Memory B cell (primary cell): ENCODE measurements at places on chromosomes 13 and 19.
A peak's percentile ranks its signal among the peaks of the same experiment; 100 is the strongest.

DNA sequence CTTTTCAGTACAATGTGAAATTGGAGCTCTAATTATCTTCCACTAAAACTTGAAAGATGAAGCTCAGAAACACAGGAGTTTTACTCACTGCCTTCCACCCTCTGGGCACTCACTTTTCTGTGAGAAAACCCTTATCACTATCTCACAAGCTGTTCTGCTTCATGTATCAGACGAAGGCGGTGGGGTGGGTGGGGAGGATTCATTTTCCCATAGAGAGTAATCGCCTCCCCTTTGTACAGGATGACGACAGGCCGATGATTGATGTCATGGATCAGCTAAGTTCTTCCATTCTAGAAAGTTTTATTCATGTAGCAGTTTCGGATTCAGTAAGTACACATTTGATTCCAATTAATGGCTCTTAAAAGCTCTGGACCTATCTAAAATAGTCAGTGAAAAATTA lies 139.9 kb downstream of the ZAR1L start:
- DNase-seq, result no peak

GRCh38 chr13:113231306-113232207 lies 22.1 kb downstream of the CUL4A start:
- DNase-seq, result no peak

DNA sequence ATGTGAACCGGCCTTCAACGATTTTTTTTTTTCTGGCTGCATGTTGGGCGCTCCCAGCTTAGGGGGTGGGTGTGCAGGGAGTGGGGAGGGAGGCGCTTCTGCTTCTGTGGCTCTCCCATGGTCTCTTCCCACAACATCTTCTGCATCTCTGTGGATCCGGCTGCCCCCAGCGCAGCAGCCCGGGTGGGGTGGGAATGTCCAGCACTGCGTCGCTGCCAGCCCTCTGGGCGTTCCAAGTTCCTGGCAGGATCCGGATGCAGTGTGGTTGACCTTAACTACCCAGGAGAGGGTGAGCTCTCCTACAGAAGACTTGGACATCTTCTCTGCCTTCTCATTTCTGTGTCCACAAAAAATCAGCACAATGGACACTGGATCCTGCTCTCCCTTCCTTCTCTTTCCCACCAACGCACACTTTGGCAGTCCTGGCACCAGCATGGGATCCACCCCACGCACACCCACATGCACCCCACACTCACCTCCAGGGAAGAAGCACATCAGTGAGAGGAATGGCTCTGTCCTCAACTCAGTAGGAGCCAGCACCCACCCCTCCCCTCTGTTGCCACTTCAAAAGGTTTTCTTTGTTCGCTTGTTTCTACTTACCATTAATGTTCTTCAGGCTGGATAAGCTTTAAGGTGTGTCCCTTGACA lies 177.3 kb downstream of the COL4A1 start:
- no peak for DNase-seq

GRCh38 chr13:75907044-75907443 lies 270.9 kb downstream of the LMO7 start:
- no peak for DNase-seq

- no peak for DNase-seq
These were observed 22.9 kb upstream of the ZNF724 start for GRCh38 chr19:23273022-23273589.

DNA sequence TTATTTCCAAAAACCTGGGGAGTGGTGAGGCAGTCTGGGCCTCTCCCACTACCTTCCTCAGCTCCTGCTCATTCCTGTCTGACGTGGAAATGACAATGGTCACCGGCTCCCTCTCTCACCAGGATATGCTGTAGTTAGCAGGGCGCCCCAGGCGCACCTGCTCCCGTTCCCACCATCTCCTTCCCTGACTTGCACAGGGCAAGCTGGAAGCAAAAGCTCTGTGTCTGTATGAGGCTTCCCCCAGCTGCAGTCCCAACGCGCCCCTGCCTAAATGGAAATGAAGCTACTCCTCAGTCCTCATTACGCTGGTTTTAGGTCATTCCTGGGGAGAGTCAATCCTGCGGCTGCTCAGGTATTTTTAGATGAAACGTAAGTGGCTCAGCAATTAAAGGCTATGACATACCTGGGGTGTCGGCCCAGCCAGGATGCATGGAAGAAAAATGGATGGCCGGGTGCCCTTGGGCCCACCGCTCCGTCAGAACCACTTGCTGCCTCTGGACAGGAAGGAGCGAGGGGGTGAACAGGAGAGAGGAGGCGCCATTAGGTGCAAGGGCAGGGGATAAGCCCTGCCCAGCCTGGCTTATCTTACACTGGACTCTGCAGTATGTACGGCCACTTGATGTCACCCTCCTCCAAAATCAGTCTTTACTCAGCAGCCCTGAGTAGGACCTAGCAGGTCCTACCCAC lies 32.4 kb downstream of the DHRS12 start:
- DNase-seq, result no peak

DNA sequence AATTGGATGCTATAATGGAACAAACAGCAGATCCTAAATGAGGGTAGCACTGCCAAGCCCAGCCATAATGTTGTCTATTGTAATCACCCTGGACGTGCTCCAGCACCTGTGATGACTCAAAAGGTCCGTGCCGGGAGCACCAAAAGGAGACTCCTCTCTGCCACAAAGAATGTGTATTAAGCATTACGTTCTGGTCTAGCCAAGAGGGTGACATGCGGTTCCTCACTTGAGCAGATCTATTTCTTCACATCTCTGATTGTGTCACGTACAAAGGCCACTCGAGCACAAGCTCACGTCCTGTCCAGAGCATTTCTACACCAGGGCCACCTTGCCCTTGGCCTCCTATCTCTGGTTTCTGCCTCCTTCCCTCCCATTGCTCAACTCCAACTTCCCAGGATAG lies 219.9 kb upstream of the IRS2 start:
- no peak for DNase-seq

GRCh38 chr13:52615812-52616211 lies 26.4 kb upstream of the HNRNPA1L2 start:
- DNase-seq, result no peak

DNA sequence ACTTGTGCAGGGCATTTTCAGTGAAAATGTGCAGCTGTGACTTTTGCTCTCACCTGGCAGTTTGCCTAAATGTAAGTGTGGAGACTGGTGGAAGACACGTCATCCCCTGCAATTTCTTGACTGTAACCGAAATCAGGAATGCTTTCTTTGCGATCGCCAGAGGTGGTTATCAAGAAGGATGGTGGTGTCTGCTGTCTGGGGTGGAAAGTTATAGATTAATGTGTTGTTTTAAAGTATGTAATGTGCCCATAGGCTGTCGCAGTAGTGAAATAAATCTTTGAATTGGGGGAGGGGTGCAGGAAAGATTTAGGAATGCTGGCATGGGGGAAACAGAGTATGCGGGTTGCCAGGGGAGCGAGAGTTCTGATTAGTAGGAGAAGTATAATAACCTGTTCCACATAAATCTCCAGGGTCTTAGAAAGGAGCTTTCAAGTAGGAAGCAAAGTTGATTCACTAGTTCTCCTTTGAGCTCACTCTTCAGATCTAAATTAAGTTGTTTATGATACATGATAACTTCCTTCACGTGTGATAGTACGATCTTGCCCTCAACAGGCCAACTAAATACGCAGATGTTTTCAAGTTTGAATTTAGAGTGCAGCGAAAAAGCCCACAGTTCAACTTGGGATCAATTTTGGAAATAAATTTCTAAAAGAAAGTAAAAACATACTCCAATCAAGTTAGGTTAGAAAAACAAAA lies 1520.0 kb upstream of the SLC10A2 start:
- no peak for DNase-seq

DNA sequence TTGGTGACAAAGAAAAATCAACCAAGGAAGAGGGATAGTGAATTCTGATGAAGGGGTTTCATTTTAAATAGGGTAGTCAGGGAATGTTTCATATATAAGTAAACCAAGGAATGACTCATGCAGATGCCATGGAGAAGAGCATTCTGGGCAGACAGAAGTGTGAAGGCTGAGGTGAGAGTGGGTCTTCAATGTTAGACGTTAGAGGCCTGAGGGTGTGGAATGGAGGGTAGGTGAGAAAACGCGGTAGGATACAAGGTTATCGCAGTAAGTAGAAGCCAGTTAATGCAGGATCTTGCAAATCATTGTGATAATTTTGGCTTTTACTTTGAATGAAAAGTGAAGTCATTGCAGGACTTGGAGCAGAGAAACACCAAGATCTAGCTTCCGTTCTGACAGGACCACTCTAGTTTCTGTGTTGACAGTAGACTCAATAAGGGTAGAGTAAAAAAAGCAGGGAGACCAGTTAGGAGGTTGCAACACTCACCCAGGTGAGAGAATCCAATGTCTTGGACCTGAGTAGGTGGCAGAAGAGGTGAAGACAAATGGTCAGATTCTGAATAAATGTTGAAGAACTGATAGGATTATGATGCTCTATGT lies 225.2 kb upstream of the TMTC4 start:
- DNase-seq, result no peak

GRCh38 chr13:59677966-59678814 lies 485.5 kb downstream of the DIAPH3 start:
- no peak for DNase-seq

GRCh38 chr13:76991796-76992547 lies at the start of gene CLN5:
Gene CLN5 (plus strand): TSS chr13:76992081. CDS start chr13:76992099, 18 bp downstream.
- peak; percentile 89 for DNase-seq

DNA sequence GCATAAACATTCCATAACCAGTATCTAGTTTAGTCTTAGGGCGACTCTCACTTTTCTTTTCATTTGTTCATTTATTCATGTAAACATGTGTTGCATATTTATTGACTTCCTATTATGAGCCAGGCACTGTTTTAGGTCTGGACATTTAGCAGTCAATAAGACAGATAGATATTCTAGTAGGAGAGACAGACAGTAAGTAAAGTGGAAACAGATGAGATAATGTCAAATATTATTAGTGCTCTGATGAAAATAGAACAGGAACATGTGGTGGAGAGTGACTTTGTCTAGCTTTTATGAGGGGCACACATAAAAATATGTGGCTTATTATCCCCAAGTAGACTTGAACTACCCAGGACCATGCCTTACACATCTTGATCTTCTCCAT lies 193.0 kb downstream of the NDFIP2 start:
- DNase-seq, result no peak

- no peak for DNase-seq
These were observed 218.2 kb upstream of the SLC10A2 start for GRCh38 chr13:103284466-103284865.

DNA sequence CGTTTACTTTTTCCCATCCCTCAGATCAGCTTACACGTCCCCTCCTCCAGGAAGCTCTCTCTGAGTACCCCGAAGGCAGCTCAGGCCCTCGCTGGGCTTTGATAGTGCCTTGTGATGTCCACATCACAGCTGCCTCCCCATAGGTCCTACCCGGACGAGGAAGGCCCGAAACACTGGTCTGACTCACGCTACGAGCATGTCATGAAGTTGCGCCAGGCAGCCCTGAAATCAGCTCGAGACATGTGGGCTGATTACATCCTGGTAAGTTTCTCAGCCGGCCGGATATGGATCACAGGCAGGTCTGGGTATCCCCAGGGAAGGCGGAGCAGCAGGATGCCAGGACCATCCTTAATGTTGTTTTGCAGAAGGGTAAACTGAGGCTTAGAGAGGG lies 4.8 kb downstream of the COLGALT1 start:
- DNase-seq, result no peak

DNA sequence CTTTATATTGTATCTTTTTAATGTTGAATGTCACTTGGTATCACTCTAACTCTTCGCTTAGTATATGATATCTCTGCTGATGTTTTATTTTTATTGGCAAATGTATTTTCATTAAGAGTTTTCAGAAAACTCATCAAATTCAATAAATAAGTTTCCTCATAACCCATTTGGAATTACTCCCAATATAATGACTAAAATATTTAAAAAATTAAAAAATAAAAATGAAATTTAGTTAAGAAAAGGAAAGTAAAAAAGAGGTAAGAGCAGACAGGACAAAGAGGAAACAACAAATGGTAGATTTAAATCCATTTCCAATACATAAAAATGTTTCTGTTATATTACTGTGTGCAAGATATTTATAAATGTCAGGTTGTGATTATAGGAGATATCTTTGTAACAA lies 548.9 kb upstream of the SPRY2 start:
- DNase-seq, result no peak

GRCh38 chr13:97329331-97329730 lies 104.6 kb upstream of the RAP2A start:
- DNase-seq, result no peak

DNA sequence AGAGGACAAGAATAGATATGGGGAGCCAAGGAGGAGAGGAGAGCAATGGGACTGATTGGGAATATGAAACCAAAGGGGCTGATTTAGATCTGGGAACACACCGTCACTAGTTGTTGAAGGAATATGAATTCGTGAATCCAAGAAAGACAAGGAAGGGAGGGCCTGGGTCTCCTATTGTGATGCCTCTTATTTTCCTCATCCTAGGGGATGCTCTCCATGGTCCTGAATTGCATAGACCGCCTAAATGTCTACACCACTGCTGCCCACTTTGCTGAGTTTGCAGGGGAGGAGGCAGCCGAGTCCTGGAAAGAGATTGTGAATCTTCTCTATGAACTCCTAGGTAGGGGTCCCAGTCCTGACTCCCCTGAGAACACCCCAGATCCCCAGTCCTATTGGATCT lies 21.5 kb downstream of the RYR1 start:
- DNase-seq, result no peak

DNA sequence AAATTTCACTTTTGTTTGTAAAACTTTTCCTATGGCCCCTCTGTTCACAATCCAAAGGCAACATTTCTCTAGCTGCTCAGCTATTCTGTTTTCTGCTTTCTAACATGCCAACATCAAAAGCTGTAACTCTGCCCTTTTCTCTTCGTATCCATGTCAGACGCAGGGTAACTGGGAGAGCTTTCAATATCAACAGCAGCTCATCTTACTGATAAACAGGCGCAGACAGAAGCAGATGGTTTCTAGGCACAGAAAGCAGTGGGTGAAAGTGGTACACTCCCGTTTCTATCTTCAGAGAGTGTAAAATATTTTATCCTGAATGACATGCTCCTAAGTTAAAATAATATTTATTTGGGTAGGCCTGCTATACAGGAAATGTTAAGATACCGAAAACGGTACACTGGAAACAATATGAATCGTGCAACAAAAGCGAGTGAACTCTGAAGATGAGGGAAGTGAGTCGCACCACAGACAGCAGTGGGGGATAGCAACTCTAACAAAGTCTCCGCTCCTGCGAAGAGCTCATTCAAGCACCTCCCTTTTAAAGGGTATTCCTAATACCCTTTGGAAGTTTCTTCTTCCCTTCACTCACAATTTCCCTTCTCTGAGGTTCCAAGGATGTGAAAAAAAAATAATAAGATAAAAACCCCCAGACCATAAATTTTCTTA lies 798.3 kb downstream of the GPC5 start:
- DNase-seq, result no peak
